ENCODE measurements at places on chromosomes 6 and 20. TPM values are rescaled to one million over a fixed set of nuclear protein-coding genes. Genes with fewer than 3 reads are reported as not detected.

XKR7 gene
- 9.6 TPM for polyA plus RNA-seq

CFB gene
- 0.97 TPM for polyA plus RNA-seq

PROKR2 gene
- polyA plus RNA-seq, result not detected

BPIFB4 gene
- not detected for polyA plus RNA-seq

KHDC1L gene
- polyA plus RNA-seq, result not detected

LIN28B gene
- polyA plus RNA-seq, result 19.1 TPM

HDGFL1 gene
- not detected for polyA plus RNA-seq

All from neural cell (in vitro differentiated cells).